ENCODE measurements at places on chromosomes 6 and 20.

GRCh38 chr6:129642322-129642721 is 67.7 kb downstream of the ARHGAP18 start:
- no peak for DNase-seq

- DNase-seq, result no peak
These were observed 48.8 kb upstream of the BCLAF1 start for GRCh38 chr6:136338486-136338885.

DNA sequence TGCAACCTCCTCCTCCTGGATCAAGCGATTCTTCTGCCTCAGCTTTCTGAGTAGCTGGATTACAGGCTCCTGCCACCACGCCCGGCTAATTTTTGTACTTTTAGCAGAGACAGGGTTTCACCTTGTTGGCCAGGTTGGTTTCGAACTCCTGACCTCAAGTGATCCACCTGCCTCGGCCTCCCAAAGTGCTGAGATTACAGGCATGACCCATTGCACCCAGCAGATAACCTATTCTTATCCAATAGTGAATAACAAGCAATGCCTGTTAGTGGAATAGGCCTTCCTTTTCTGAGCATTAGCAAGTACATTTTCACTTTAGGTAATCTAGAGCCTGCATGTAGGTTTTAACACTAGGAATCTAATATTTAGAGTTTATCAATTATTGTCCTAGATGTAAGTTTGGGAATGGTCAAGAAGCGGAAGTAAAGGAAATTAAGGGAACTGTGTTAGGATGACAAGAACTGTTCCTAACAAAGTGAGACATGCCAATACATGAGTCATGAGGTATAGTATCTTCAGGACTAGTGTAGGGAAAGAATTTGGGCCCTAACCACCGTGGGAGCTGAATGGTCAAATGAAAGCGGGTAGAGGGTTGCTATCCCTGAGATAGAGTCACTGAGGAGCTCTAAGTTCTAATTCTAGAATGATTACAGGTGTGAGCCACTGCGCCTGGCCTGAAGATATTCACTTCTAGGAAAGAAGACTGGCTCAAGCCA is 15.0 kb downstream of the BLTP3A start:
- DNase-seq, result no peak

- DNase-seq, result no peak
These were observed 257.8 kb downstream of the CDC5L start for GRCh38 chr6:44645276-44645675.

- no peak for DNase-seq
These were observed 107.8 kb downstream of the COL19A1 start for GRCh38 chr6:69974193-69974592.

GRCh38 chr20:47642624-47643023 is 140.9 kb downstream of the NCOA3 start:
- DNase-seq, result no peak

- no peak for DNase-seq
These were observed 94.2 kb downstream of the ADAT2 start for GRCh38 chr6:143356101-143356880.

GRCh38 chr6:129212081-129212480 is 329.1 kb downstream of the LAMA2 start:
- DNase-seq, result no peak

GRCh38 chr6:125818225-125818657 is 27.5 kb downstream of the NCOA7 start:
- no peak for DNase-seq

DNA sequence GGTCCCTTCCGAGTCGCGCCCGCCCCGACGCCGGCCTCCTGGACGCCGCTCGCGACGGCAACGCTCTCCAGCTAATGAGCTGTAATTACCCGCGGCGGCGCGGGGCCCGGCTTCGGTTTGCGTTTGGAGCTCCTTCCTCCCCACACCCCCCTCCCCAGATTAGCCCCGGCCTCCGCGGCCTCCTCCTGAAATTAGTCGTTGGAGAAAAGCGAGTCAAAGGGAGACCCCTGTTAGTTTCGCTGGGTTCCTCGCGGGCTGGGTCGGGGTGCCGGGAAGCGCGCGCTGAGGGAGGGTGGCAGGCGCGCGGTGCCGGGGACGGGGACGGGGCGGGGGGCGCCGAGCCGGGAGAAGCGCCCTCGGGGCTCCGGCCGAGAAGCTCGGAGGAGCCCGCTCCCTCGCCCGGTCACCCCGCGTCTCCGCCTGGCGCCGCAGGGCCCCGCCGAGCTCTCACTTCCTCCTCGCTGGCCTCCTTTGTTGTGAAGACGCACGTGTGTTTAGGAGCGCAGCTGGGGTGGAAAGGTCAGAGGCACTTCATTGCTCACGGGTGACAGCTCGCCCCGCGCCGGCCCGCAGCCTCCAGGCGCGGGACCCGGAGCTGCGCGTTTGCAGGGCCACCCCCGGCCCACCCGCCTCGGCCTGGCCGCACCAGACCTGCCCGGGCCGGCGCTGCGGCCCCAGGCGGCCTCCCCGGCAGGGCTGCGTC is 4.9 kb downstream of the FOXC1 start:
- no peak for DNase-seq

DNA sequence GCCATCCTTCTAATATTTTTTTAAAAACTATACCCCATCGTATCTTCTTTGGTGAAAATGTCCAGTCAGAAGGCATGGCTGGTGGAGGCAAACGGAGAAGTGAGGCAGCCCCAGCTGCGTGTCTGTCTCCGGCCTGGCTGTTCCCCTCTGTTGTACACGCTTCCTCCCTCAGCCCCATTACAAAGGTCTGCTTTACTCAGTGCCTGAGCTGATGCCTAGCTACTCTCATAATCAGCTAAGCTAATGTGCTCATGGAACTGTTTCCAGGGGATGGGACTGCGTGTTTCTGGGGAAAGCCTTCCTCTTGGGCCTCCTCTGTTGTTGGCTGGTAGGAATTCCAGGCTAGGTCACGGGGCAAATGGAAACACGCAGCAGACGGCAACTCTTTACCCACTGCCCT is 67.3 kb downstream of the PPP1R3G start:
- DNase-seq, result no peak

DNA sequence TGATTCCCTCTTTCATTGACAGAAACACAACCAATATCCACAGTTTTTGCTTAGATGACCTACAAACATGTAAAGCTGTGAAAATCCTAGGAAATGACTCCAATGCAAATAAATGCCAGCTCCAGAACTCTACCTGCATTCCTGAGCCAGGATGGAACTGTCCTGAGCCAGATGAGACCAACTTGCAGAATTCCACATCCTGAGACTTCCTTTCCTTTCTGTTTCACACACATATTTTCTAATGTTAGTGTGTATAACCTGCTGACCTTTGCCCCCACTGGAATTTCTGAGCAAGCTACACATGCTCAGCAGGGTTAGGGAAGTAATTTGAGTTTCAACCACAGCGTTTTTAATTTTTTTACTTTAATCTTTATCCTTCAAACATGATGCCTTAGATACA is 69.6 kb upstream of the ADGRF1 start:
- DNase-seq, result no peak

GRCh38 chr6:5626727-5627426 is 365.6 kb downstream of the FARS2 start:
- no peak for DNase-seq

All from NCI-H526 treated with DMSO at 0.1 percent for 48 hours (cell line).